ENCODE measurements at places on chromosomes 7 and 10.

DNA sequence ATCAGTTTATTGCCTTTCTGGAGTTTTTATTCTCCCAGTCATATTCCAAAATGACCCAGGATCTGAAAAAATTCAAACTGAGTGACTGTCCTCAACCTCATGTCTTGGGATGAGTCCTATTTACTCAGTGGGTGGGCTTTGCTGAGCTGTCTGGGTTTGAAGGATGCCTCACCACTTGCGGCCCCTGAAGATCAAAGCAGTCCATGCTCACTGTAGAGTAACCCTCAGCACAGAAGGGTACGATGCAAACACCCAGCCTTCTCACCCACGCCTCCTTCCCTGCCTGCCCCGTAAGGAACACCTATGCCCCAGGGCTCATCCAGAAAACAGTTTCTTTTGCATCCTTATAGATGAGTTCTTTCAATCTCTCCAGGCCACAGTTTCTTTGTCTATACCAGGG lies 42.2 kb upstream of the GRB10 start:
- DNase-seq, result no peak

DNA sequence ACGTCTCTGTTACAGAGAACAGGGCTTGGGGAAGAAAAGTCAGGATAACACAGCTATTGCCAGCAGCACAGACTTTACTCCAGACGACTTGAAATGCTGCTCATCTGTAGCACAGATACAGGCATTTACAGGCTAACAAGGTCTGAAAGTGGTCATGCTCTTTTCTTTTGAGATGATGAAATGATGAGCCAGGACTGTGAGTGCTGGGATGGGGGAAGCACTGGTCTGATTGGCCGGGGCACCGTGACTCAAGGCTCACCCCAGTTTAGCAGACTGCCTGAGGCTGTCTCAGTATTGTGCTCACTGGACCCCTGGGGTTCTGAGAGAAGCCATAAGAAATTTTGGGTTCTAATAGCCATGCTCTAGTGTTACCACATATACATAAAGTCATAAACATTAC lies 12.4 kb downstream of the SMKR1 start:
- DNase-seq, result no peak

GRCh38 chr7:49099587-49100326 lies 175.4 kb downstream of the CDC14C start:
- DNase-seq, result no peak

- DNase-seq, result no peak
Observed at GRCh38 chr10:60717852-60718251, 60.4 kb upstream of the CDK1 start.

All from NCI-H1048 (cell line).